ENCODE measurements at places on chromosomes 6 and 20.
A peak's percentile ranks its signal among the peaks of the same experiment; 100 is the strongest.

- no peak for DNase-seq
Observed at GRCh38 chr6:113271437-113271836, 585.7 kb upstream of the MARCKS start.

- peak; percentile 95 for DNase-seq
Observed at GRCh38 chr6:7312616-7313504, at the start of gene SSR1. TSS of gene SSR1 (minus strand) at chr6:7313199. CDS start at chr6:7313120, 79 bp downstream.

- DNase-seq: no peak
Observed at GRCh38 chr6:23929201-23929600, 196.8 kb upstream of the NRSN1 start.

DNA sequence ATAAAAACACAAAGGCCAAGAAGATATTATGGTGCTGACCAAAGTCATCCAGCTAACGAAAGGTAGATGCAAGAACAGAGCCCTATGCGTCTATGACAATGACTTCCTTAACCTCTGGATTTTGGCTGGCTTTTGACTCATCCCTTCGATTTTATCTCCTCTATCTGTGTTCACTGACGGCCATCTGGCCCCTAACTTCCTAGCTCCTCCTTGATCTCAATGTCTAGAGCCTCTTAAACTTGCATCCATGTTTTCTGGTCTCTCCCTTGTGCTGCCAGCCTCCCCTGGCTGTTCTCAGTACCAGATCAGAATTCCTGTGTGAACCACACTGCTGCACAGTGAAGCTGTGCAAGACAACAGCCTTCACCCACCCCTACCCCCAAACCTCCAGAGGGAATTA is 452.9 kb downstream of the UTRN start:
- DNase-seq: no peak

- DNase-seq: no peak
Observed at GRCh38 chr6:155196911-155197310, 66.9 kb upstream of the CLDN20 start.

- no peak for DNase-seq
Observed at GRCh38 chr6:36685166-36685924, 6.8 kb downstream of the CDKN1A start.

DNA sequence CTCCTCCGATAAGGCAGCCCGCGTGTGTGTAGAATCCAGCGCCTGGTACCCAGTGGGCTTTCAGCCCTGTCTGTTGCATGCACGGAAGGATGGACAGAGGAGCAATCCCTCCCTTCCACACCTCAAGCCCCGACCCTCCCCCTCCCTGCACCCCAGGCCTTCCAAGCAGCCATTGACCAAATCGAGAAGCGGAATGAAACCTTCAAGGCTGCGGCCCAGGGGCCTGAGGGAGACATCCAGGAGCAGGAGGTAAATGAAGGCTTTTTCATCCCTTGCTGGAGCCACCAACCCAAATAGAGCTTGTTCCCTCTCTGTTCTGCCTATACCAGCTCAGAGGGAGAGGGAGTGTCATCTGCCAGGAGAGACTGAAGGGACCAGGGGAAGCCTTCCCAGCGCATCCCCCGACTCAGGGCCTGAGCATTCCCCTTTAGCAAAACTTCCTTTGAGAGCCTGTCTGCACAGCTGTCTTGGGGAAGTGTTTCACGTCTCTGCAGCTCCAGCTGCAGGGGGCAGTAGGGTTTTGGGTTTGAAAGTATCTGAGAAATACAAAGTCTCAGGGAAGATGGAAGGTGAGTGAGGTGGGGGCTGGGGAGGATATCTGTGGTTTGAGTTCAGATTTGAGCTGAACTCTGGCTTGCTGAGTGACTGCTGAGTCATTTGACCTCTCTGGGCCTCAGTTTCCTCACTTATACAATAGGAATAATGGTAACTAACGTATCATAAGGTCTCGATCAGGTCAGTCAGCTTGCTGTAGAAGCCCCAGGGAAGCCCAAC is 16.1 kb downstream of the FGD2 start:
- peak; percentile 19 for DNase-seq

- DNase-seq: peak; percentile 59
Observed at GRCh38 chr20:9035126-9035525, 33.8 kb upstream of the PLCB4 start.

DNA sequence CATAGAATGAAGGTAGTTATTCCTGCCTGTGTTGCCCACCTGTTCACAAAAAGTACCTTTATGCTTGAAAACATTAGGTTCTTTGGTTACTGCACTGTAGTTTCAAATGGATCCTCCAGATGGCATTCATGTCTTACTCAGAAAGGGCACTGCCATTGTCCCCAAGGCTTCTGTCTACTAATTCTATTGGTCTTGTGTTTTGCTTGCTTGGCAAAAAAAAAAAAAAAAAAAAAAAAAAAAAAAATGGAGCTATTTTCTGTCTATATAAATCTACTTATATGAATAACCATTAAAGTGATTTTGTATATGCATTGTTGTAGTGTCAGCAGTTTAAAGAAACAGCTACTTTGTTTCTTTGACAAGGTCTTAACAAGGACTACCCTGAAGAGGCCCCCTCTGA is 12.7 kb upstream of the EFHC1 start:
- peak; percentile 63 for DNase-seq

Data from NCI-H446 (cell line).